Fibroblast of lung (primary cell): ENCODE measurements at places on chromosomes 1 and 21.

- DNase-seq: no peak
Measured at GRCh38 chr1:7967196-7967595, 5.7 kb downstream of the PARK7 start.

DNA sequence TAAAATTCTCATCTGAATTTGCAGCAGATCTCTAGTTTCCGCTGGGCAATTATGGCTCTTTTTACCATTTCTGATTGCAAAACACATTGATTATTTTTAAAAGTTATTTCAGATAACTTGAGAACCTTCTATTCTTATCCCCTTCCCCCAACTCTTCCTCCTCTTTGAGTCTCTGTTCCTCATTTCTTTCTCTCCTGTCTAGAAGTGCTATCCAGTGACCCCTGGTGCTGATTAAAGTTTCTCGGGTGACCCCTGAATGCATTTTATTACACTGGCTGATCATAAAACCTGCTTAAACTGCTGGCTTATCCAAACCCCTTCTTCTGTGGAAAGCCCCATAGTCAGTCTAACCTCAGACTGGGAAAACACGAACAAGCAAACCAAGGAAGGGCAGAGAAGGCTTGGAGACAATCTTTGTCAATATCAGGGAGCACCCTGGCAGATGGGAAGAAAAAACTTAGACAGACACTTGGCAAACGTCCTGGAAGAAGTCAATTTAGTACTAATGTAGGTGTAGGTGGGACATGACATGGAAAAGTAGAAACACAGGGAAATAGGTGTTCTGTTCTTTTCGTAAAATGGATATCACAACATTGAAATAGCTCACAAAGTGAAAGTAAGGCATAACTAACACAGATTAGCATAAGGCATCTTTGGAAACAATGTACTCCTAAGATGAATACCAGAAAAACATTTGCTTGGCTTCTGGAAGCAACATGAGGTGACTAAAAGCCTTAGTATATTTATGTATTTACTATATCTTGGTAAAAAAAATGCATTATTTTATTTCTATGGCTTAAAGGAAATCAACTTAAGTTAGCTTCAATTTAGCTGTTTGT is 61.4 kb downstream of the GORAB start:
- DNase-seq: no peak

DNA sequence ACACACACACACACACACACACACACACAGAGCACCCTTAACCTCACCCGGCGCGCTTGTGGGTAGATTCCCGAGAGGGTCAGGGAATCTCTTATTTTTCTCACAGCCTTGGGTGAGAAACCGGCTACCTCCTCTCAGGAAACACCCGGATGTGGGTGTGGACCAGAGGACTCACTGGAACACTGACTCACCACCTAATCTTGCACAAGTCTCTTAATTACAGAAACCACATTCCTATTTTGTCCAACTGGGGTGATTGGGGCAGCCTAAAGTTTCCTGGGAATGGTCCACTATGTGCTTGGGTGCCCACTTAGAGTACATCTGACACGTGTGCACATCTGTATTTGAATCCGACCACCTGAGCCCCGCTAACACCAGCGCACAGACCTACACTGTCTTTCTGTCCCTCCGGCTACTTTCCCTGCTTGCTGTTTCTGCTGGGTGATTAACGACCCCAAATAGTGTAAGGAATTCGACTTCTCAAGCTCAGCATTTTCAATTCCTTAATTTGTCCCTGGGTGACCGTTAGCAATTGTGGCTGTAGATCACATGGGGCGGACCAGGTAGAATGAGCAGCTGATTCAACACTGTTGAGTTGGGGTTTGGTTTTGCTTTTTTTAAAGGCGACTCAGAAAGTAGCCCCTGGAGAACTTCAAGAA is 14.0 kb upstream of the TBX15 start:
- DNase-seq: peak; percentile 64

DNA sequence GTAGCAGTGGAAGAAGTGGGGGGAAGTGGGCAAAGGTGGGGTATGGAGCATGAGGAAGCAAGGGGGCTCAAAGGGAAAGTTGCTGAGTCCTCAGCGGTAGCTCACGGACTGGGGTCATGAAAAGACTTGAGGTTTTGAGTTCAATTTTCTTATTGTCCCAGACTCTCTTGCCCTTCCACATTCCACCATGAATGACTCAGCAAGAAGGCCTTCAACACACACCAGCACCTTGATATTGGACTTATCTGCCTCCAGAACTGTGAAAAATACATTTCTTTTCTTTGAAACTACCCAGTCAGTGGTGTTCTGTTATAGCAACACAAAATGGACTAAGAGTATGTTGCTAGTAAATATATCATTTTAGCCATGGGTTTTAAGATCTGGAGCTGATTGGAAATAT is 17.3 kb upstream of the RHBDL2 start:
- no peak for DNase-seq

- DNase-seq: peak; percentile 51
Measured at GRCh38 chr1:164622068-164622845, 63.3 kb downstream of the PBX1 start.

DNA sequence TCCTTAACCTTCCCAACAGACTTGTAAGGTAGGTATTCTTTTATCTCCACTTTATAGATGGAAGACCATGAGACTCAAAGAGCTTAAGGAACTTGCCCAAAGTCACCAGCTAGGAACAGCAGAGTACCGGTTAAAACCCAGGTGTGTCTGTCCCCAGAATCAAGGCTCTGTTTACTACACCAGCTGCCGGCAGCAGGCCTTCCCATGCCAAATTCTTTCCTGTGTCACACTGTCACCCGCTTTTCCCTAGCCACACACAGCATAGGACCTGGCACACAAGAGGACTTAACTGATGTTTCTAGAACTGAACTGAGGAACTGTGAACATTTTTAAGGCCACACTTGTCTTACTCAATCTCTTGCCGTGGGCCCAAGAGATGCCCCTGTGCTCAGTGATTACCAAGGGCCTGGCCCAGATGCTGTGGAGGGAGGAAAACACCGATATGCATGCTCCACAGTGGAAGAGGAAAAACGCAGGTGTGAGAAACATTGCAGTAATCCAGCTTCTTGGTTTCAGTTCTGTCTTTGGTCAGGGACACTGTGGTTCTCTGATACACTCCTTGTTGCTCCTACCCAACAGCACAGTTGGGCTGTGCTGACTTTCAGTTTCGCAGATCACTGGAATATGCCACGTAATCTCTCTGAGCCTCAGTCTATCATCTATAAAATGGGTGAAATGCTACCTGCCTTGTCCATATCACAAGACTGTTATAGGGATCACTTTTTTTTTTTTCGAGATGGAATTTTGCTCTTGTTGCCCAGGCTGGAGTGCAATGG is 13.9 kb upstream of the LY9 start:
- no peak for DNase-seq

GRCh38 chr1:27562021-27562420 is 41.9 kb downstream of the AHDC1 start:
- no peak for DNase-seq

- DNase-seq: no peak
Measured at GRCh38 chr1:153220606-153221303, 3.4 kb downstream of the PRR9 start.

DNA sequence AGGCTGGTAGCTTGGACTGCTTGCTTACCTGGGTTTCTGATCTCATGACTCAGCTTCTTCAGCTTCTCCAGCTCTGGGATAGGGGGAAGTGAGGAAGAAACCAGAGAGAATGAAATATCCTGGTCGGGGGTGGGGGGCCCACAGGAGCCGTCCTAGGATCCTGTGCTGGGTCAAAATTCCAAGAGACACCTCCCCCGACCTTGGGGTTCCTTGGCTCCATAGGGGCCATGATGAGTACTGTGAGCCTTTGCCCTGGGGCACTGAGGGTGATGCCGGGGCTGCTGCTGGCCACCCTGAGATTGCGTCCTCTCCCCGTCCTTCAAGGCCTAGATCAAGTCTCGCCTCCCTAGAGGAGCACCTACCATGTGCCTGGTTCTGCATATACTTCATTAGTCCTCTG is 40.0 kb downstream of the MYOM3 start:
- DNase-seq: no peak

DNA sequence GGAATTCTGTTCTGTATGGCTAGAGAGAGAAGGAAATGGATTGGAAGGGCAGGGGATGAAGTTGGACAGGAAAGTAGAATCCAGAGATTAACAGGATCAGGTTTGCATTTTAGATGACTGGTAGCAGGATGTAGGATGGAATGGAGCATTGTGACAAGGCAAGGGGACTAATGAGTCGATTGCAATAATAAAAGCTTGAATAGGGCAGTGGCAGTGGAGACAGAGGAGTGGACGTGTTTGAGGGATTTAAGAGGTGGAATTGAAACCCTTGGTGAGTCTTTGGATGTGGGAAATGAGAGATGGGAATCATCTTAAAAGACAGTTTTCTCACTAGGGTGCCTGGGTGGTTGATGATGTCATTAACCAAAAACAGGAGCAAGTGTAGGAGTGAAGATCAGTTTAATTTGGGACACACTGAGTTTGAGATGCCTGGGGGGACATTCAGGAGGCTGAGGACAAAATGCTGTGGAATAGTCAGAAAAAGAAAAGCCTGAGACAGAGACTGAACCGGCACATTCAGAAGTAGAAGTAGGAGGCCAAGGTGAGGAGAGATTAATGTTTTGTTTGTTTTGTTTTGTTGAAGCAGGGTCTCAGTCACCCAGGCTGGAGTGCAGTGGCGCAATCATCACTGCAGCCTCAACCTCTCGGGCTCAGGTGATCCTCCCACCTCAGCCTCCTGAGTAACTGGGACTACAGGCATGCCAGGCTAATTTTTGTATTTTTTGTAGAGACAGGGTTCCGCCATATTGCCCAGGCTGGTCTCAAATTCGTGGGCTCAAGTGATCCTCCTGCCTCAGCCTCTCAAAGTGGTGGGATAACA is 29.1 kb upstream of the C1orf146 start:
- DNase-seq: no peak

DNA sequence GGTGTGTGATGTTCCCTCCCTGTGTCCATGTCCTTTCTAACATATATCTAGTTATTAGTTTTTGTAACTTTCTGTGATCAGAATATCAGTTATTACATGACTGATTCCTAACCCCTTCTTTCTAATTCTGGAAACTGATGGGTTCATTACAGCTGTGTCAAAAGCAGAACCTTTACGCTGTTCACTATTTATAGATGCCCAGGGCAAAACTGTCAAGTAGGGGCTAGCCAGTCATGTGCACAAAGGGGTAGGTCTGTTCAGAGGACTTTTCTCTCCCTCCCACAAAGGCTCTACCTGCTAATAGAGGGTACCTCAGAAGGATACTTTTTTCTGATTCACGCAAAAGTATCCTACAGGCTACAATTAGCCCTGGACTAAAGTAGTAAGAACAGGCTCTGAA is 79.2 kb downstream of the NRDC start:
- no peak for DNase-seq

GRCh38 chr1:182303778-182304177 is 87.8 kb downstream of the GLUL start:
- no peak for DNase-seq

DNA sequence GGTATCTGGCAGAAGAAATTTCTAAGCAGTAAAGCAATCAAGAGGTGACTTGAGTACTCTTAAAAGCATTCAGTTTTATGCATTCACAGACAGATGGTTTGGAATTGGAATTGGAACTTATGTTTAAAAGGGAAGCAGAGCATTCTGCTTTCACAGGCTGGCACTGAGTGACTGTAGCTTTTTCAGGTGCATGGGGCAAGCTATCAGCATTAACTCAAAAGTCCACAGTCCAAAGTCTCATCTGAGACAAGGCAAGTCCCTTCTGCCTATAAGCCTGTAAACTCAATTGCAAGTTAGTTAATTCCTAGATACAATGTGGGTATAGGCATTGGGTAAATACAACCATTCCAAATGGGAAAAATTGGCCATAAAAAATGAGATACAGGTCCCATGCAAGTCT is 1620.3 kb downstream of the MRPL39 start:
- DNase-seq: no peak

GRCh38 chr1:24441996-24442668 is 26.5 kb downstream of the NIPAL3 start:
- no peak for DNase-seq
